Smooth muscle cell of the brain vasculature (primary cell): ENCODE measurements at places on chromosomes 11 and 22.

GRCh38 chr11:765025-765801 is 12.1 kb downstream of the GATD1 start:
- no peak for DNase-seq

DNA sequence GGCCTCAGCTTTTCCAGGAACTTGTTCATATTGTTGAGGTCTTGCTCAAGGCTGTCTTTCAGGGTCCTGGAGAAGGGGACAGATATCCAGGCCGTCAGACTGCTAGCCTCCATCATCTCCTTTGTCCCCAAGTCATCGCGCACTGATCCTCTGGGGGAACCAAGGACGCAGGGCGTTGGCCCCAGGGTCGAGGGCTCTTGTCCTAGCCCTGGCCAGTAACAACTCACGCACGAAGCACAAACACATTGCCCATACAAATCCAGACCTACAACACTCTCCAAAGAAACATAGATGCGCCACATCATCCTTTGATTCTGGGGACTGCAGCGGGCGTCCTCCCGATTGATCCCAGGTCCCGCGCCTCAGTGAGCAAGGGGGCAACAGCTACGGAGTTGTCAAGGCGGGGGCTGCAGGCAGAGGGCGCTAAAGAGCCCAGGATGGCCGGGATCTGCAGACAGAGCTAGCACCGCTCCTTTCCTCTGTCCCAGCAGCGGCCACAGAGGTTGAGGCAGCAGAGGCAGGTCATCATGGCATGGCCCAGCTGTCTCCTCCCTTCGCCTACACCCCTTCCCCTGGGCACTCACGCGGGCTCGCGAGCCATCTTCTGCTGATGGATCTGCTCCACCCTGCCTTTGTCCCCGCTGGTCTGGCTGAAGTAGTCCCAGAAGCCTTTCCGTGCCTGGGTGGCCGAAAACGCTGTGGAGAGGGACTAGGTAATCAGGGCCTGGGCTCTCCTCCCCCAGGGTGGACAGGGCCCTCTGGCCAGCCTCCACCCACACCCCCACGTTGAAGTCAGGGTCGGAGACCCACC is 472 bp downstream of the APOA5 start:
- DNase-seq = no peak

- DNase-seq = no peak
Observed at GRCh38 chr11:100908746-100909145, 220.9 kb downstream of the PGR start.

- no peak for DNase-seq
Observed at GRCh38 chr22:25955323-25955722, 213.3 kb downstream of the MYO18B start.

- DNase-seq = no peak
Observed at GRCh38 chr11:134557571-134558257, 145.7 kb upstream of the B3GAT1 start.

GRCh38 chr22:33841281-33842005 is 78.8 kb downstream of the LARGE1 start:
- DNase-seq = no peak

GRCh38 chr11:1029654-1030053 is 6.9 kb downstream of the MUC6 start:
- no peak for DNase-seq

- no peak for DNase-seq
Observed at GRCh38 chr11:61092280-61092766, 10.0 kb upstream of the CD5 start.

GRCh38 chr22:46635756-46636155 is 15.6 kb downstream of the GRAMD4 start:
- no peak for DNase-seq

DNA sequence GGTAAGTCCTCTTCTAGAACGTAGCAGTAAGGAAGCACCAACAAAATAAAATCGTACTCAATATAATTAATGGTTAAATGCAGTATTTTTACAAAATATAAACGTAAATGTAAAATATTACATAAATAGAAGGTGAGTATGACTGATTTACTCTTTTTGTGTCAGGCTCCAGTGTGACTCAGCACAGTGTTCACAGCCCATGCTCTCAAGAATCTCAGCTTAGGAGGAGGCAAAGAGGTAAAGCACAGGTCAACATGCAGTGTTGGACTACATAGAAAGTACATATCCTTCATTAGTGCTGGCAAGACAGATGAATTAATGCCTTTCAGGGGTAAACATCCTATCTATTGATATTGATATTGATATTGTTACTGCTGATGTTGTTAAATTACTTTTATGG is 2050.6 kb upstream of the RAG2 start:
- no peak for DNase-seq

DNA sequence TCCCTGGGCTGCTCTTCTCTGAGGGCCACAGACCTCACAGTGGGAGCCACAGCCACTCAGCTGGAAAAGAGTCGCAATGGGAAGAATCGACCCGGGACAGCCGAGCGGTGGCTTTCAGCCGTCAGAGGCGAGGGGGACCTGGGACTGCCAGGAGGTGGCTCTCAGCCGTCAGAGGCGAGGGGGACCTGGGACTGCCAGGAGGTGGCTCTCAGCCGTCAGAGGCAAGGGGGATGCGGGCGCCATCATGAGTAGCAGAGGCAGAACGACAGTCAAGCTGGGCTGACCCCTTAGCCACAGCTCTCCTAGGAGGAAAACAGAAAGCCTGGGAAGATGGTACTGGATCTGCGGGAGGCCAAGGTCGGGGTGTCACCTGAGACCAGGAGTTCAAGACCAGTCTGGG is 14.9 kb upstream of the MUC2 start:
- DNase-seq = no peak

GRCh38 chr22:19646383-19646782 is 67.9 kb upstream of the SEPTIN5 start:
- DNase-seq = no peak

DNA sequence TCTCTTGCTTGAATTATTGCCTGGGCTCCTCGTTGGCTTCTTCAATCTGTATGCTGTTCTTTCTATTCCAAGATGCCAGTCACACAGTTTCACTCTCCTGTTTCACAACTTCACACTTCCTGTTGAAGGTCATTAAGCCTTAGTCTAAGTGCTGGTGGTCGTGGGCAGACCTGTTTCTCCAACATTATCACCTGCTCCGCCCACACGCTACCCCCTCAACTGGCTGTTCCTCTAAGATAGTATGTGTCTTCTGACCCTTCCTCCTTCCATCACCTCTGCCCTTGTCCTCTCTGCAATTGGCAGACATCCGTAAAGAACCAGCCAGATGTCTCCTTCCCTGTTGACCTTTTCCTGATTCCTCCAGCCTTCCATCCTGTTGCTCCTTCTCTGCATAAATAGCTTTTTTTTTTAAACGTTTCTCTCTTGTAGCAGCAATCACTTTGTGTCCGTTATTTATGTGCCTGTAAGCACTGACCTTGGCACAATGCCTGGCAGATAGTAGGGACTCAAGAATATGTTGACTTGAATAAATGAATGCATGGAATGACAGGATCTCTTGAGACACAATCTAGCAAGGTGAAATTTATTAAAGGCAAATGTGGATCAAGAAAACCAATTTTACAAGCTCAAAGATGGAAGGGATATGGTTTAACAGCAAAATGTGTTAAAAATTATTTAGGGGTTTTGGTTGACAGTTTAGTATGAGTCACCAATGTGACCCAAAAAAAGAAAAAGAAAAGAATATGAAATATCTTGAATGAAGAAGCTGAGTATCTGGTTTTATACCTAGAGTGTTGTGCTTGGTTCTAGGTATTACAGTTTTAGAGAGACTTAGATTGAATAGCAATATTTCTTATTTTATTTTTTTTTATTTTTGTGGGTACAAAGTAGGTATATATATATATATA is 12.6 kb downstream of the DIXDC1 start:
- DNase-seq = no peak

DNA sequence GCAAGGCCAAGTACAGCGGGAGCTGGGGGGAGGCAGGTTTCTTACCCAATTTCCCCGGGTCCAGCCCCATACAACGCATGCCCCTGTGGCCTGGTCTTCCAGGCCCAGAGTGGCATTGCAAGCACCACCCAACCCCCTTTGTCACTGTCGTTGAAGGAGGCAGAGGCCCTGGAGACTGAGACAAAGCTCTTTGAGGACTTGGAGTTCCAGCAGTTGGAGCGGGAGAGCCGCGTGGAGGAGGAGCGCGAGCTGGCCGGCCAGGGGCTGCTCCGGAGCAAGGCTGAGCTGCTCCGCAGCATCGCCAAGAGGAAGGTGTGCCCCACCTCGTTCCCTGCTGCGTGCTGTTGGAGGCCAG is 27.8 kb downstream of the PHLDB1 start:
- no peak for DNase-seq

GRCh38 chr11:95157824-95158223 is 68.2 kb downstream of the ENDOD1 start:
- no peak for DNase-seq

GRCh38 chr22:44802071-44802700 is 49.8 kb downstream of the ARHGAP8 start:
- no peak for DNase-seq

GRCh38 chr22:25762147-25762546 is 20.2 kb downstream of the MYO18B start:
- DNase-seq = no peak

DNA sequence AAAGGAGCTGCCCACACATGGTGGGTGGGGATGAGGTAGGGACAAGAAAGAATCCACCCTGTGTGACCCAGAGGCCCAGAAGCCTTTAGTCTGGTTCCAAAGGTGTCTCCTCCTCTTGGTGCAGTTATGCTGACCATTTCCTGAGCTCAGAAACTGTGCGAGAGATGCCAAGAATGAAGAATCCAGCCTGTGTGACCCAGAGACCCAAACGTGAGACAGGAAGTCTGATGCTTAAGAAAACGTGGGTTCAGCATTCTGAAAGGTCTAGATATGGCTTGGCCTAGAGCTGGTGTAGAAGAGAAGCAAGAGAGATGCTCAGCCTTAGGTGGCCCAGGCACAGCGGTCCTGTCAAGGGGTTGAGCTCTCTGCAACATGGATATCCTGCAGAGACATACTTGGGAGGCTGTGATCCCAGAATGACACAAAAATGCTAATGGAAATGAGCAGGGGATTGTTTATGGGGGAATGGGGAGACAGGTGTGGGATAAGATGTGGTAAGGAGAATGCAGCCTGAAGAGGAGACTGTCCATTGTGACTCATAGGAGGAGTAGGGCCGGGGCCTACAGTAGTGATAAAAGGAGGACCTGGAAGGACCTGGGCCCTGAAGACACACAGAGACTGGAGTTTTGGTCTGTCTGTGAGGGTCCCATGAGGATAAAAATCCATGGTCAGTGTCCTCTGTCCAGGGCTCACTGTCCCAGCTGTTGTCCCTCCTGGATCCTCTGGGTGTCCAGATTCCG is 79.0 kb downstream of the ZNF280B start:
- DNase-seq = no peak

DNA sequence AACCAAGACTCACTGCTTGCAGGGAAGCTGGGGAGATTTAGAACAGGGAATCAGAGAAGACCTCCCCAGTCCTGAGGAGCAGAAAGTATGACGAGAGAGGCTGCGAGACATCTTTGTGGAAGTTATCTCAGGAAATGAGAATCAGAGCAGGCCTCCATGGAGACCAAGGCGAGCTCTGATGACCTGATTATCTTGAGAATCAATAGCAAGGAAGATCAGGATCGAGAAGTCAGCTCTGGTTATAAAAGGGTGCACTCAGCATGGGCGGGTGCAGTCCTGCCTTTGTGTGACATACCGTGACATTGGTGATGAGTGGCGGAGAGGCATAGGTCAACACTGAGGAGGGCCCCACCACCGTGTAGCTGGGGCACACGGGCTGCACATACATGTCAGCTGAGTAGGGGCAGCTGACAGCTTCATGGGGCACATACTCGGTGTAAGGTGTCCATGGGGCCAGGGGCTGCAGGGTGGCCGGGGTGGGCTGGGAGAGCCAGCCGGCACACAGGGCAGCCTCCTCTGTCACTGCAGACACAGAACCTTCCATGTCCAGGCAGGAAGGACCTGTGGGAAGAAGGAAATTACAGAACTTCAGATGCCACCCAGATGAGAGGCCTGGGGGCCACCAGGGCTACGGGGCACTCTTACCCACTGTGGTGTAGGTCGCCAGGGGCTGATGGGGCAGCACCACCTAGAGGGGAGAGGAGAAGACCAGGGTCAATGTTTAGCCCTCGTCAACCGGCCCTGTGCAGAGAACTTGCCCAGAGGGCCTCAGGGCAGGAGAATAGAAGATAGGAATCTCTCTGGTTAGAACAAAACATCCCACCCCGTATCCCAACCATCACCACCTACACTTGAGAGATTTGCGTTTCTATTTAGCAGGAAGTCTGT is 21.7 kb downstream of the POU2AF1 start:
- no peak for DNase-seq

- no peak for DNase-seq
Observed at GRCh38 chr11:125175896-125176575, 11.5 kb downstream of the PKNOX2 start.

DNA sequence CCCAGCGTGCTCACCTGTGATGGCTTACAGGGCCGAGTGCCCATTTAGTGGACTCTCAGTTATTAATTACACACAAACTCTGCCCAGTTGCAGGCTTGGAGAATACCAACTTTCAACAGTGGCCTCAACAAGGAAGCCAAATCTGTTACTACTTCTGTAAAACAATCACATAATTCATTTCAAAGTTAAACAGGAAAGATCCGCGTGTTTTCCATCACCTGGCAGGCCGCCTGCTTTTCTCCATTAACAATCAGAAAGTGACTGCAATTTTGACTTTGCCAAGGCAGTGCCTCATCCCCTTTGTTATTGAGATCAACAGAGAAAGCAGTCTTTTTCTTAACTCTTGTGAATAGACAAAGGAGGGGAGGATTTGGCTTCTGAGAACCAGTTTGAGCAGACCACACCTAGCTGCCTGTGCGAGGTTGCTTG is 77.7 kb downstream of the BARX2 start:
- no peak for DNase-seq

- DNase-seq = no peak
Observed at GRCh38 chr11:67118181-67118766, 789 bp upstream of the KDM2A start.

- DNase-seq = no peak
Observed at GRCh38 chr22:50473855-50474671, 772 bp downstream of the SBF1 start.

DNA sequence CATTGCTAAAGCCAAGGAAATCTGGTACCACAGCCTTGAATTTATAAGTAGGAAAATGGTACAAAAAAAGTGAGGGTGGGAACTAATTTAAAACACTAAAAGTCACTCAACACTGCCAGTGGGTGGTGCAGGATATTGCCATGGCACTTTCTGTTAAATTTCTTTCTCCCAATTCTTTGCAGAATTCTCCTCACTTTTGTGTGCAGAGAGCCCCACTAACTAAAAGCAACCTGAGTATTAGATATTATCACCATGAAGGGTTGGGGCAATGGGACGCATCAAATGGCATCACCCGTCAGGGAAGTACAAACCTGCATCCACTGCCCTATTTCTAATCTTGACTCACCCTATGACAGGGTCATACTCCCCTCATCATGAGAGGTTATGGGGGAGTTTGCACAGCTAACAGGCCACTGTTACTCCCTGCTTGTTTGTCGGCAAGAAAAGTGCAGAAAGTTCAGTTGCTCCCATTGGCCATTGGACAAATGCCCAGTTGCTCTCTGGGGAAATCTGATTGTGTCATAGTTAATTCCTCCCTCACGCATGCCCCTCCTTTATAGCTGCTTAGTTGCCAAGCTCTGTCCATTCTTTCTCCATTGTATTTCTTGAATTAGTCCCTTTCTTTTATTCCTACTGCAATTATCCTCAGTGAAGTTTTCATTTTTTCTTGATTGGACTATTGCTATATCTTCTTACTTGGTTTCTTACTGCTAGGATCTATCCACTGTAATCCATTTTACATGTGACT is 93.8 kb upstream of the BLID start:
- DNase-seq = peak; percentile 87
